Stimulated activated CD4-positive, alpha-beta T cell treated with anti-CD3 and anti-CD28 coated beads, Interleukin-4, amount 100 ng/mL, for 4 hours (primary cell): ENCODE measurements at places on chromosomes 11 and 22.

GRCh38 chr22:19094393-19094997, 27.7 kb downstream of the DGCR2 start:
- DNase-seq, result no peak

GRCh38 chr11:128521682-128522054, 65.7 kb downstream of the ETS1 start:
- no peak for DNase-seq

DNA sequence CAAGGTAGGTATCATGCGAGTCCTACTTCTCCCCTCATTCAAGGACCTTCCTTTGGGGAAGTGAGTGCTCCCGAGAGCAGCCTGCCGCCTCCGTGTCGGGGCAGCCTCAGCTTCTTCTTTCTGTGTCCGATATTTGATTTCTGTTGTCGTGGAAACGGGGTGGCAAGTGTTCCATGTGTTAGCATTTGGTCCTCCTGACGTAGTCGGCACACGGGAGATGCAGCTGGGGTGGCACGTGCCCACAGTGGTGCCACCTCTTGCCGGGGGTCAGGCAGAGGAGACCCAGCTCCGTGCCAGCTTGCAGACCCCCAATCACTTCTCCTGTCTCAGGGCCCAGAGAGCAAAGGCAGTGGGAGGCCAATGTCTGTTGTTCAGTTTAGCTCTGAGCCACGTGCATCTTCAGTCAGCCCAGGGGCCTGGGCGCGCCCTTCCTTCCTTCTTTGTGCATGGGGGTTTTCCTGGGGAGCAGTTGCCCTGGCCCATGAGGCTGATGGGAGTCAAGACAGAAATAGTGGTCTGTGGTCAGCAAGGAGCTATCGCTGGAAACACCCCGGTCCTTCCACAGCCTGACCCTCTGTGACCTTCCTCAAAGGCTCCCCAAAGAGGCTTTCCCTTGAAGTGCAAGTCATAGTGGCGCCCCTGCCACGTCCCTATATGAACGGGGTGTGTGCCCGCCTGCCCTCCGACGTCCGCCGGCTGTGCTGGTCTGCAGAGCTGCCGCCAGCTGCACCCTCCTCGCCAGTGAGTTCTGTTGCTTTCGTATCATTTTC, 44.5 kb downstream of the PARVB start:
- DNase-seq, result no peak

GRCh38 chr11:66609721-66610617, 6.5 kb upstream of the RBM14 start:
- no peak for DNase-seq

- no peak for DNase-seq
These were observed 13.3 kb downstream of the ARHGAP1 start for GRCh38 chr11:46686886-46687795.

DNA sequence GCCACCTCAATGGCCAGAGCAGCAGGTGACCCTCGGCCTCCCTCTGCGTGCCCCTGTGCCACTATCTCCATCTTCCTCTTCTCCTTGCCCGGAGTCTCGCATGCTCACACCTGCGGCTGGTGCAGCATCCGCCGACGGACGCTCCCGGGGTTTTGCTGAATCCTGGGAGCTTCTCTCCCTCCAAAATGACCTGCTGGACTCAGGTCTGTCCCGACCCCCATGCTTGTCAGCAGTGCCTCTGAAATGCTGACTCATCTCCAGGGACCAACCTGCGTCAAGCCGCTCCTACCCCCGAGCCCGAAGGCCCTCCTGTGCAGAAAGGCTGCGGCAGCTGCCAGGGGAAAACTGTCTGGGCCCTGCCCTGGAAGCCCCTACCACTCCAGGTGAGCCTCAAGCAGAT, 58.4 kb downstream of the CELSR1 start:
- DNase-seq, result no peak

GRCh38 chr11:70729949-70730348, 331.6 kb downstream of the CTTN start:
- DNase-seq, result no peak

DNA sequence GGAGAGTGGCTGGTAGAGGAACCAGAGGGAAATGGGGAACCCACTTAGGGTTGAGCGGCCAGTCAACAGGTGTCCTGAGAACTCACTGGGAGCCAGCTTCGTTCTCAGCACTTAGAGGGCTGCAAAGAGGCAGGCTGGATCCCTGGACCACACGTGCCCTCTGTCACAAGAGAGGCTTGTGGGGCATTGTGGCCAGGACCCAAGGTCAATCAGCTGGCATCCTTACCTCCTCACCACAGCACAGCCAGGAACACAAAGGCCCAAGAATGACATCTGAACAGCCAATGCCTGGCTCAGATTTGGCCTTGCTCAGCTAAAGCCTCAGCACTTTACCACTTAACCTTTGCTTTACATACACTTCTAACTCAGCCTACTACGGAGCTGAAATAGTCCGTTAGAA, 7.4 kb downstream of the MAPK8IP1 start:
- DNase-seq, result no peak

GRCh38 chr22:41501209-41501608, 32.3 kb downstream of the ACO2 start:
- DNase-seq, result no peak

- no peak for DNase-seq
These were observed 18.9 kb upstream of the GDPD4 start for GRCh38 chr11:77320351-77320750.

DNA sequence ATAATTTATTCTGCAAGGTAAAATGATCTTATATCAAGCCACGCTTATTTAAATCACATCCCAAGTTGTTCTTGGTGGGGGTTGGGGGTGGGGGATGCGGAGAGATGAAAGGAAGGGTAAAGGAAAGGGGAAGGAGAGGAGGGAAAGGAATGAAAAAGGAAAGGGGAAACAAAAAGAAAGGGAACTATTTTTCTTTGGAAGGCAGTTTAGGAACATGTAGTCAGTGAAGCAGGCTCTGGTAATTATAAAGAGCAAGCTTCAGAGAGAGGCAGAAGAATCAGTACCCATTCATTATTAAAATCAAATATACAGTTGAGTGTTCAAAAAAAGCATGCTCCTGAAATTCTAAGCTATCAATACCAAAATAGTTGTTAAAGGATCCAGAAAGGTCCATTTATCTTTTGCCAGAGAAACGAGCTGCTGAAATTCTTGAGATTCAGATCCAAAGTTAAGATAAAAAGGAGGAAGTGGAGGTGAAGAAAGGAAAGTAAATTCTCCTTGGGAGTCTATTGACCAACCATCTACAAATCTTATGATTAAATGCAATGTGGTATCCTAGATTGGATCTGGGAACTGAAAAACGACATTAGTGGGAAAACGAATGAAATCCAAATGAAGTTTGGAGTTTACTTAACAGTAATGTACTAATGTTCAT, 107.4 kb downstream of the SGSM3 start:
- DNase-seq, result no peak

GRCh38 chr11:123798513-123799252, 7.5 kb downstream of the OR6M1 start:
- DNase-seq, result no peak
